ENCODE measurements at places on chromosomes 1 and 21.

GRCh38 chr1:240169188-240169587 lies 77.5 kb downstream of the FMN2 start:
- DNase-seq = no peak

- DNase-seq = no peak
Measured at GRCh38 chr1:232788235-232788872, 16.9 kb upstream of the MAP10 start.

DNA sequence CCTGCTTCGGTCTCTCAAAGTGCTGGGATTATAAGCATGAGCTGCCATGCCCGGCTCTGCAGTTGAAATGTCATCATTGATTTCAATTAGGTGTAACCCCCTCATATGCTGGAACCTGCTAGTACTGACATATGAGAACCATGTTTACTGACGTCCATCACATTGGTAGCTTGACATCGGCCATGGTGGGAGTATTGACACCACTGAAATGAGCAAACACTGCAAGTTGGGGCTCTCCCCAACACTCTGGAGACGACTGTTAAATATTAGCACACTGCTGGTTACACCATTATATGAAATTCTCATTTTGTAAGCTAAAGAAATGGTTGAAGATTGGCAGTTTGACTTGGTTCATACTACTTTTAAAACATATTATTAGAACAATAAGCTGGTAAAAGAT lies 63.7 kb downstream of the CNST start:
- no peak for DNase-seq

- DNase-seq = no peak
Measured at GRCh38 chr21:32172106-32172505, 106.7 kb downstream of the MIS18A start.

DNA sequence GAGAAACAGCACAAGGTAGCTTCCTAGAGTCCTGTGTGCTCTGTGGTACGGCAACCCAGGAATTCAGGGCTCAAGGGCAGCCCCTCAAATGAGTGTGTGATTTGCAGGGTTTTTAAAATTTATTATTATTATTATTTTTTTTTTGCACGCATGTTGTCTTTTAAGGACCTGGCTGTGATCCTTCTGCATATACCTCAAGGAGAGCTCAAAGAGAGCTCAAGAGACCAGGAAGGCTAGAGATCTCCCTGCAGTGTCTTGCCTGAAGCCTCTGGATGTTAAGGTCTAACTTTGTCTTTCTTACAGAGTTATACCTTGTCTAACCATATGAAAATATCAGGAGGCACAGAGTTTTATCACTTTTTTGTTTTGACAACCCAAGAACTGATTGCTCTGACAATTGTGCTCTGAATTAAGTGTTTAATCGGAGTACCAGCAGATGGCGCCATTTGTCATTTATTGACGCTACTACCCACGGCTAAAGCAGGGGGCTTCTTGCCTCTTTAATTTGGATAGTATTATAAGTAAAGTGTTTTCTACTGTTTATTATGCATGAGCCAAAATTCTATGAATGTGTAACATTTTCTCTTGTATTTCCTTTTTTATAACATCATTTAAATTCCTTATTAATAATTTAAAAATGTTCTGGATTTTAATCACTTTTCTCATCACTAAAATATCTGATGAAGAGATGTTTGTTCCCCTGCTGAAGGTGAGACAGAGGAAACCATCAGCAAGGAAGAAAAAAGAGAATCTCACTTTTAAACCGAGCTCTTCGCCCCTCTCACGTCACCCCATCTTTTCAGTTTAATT lies 35.8 kb upstream of the LMO4 start:
- no peak for DNase-seq

GRCh38 chr1:162405800-162406199 lies 6.1 kb downstream of the SH2D1B start:
- DNase-seq = no peak

DNA sequence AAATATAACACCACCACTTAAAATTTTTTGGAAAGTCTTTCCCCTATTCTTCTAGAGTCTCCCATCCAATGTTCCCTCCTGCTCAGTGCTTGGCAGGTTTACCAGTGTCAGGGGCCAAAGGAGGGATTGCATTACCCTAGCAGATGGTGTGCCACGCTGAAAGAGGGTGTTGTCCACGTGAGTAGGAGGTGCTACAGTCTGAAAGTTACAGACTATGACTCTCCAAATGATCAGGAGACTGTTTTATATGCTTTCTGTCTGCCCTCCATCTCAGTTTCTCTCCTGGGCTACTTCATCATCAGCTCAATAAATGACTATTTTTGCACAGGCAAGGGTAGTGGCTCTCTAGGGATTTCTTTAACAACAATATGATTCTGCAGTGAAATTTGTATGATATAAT lies 31.3 kb upstream of the ANGPTL7 start:
- DNase-seq = no peak

DNA sequence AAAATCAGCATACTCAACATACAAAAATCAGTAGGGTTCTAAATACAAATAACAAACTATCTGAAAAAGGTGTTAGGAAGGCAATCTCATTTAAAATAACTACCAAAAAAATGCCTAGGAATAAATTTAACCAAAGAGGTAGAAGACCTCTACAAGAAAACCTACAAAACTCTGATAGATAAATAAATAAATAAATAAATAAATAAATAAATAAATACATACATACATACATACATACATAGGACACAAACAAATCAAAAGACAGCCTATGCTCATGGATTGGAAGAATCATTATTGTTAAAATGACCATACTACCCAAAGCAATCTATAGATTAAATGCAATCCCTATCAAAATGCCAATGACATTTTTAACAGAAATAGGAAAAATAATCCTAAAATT lies 194.7 kb downstream of the BARHL2 start:
- no peak for DNase-seq

- DNase-seq = no peak
Measured at GRCh38 chr1:161079436-161080110, 9.8 kb downstream of the NECTIN4 start.

DNA sequence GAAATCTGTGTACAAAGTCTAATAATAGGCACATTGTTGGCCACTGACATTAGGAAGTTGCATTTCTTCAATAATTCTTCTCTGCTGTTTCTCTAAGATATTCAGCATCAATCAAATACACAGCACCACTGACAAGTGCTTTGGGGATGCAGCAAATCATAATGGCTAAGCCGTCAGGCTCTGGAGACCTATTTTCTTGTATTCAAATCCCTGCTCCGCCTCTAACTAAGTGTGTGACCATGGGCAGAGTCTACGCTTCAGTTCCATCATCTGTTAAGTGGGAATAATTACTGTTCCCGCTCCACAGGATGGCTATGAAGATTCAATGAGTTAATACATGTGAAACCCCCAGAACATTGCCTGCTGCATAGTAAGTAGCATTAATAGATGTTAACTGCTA lies 176.9 kb downstream of the ADGRL4 start:
- DNase-seq = no peak

- DNase-seq = no peak
Measured at GRCh38 chr1:3231245-3231644, 162.2 kb downstream of the PRDM16 start.

GRCh38 chr1:196355206-196355786 lies 252.9 kb downstream of the KCNT2 start:
- DNase-seq = no peak

DNA sequence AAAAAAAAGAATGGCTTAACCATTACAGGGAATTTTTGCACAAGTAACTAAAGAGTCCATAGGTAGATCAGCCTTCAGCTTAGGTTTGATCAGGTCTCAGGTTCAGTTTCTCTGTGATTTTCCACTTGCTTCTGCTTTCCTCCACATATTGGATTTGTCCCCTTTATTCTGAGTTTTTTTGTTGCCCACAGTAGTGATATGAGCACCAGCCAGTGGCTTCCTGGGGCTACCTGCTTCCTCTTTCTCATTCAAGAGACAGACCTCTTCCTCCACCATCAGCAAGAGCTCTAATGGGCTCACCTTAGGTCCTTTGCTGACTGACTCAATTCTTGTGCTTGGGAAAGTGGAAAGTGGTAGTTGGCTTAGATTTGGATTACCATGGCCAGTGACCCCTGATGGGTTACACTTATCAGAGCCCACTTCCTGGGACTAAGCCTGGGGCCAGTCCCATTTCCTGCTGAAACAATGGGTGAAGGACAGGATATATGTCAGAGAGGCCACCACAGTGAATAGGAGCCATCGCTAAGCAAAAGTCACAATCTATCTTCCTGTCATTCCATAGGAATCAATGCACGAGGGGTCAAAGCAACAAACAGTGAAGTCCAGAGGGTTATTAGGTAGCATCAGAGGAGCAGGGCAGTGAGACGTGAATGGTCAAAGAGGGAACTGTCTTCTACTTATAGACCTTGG lies 12.8 kb upstream of the PLA2G2E start:
- DNase-seq = no peak

- peak; percentile 22 for DNase-seq
Measured at GRCh38 chr1:164559342-164560051, 513 bp downstream of the PBX1 start.

DNA sequence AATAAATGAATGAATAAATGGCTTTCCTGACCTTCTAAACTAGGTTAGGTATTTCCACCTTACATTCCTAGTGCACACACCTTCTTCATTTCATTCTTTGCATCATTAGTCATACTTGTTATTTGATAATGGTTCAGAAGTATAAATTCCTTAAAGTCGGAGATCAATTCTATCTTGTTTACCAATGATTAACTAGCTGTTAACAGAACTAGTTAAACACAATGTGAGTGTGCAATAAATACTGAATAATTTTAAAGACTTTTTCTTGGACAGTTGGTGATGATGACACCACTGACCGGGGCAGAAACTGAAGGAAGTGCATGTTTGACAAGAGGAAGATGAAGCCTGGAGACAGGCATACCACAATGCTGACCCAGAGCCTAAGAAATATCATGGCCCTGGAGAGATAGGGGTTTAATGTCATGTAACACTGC lies 207.1 kb upstream of the DEPDC1 start:
- no peak for DNase-seq

GRCh38 chr1:221776495-221777301 lies 34.8 kb upstream of the DUSP10 start:
- DNase-seq = no peak

DNA sequence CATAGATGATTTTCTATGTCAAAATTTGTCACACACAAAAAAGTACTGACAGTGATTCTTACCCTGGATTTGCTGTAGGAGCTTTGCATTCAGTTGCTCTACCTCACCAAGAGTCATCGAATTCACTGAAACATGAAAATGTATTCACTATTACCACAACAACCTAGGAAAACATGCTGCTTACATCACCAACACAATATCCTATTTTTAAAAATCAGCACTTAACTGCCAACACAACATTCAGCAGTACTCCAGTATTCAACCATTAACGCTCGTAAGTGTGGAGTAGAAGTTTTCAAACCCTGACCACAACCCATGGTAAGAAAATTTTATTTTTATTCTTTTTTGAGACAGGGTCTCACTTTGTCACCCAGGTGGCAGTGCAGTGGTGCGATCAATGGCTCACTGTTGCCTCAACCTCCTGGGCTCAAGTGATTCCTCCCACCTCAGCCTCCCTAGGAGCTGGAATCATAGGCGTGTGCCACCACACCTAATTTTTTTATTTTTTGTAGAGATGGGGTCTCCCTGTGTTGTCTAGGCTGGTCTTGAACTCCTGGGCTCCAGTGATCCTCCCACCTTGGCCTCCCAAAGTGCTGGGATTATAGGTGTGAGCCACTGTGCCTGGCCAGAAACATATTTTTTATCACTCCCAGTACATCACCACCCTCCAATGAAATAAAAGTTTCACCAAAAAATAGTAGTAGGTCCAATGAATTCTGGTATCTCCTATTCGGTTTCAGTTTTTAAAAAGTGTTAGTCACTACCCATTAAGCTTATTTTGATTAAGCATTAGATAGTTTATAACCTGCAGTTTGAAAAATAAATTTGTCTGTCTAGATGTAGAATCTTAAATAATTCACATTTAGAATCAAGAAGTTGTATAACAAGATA lies 23.8 kb downstream of the C21orf91 start:
- DNase-seq = no peak

DNA sequence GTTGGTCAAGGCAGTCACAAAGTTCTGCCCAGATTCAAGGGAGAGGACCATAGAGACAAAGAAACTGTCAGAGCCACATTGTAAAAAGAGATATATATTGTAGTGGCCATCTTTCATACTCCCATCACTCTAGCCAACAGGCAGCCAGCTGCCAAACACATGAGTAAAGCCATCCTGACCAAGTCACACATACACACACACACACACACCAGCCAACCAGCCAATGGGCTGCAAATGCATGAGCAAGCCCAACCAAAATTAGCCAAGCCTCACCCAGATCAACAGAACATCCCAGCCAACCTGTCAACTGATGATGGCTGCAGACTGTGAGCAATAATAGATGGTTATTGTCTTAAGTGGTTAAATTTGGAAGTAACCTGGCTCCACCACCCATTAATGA lies 120.7 kb downstream of the SEC16B start:
- no peak for DNase-seq

GRCh38 chr1:8378178-8378577 lies 60.3 kb downstream of the SLC45A1 start:
- no peak for DNase-seq

DNA sequence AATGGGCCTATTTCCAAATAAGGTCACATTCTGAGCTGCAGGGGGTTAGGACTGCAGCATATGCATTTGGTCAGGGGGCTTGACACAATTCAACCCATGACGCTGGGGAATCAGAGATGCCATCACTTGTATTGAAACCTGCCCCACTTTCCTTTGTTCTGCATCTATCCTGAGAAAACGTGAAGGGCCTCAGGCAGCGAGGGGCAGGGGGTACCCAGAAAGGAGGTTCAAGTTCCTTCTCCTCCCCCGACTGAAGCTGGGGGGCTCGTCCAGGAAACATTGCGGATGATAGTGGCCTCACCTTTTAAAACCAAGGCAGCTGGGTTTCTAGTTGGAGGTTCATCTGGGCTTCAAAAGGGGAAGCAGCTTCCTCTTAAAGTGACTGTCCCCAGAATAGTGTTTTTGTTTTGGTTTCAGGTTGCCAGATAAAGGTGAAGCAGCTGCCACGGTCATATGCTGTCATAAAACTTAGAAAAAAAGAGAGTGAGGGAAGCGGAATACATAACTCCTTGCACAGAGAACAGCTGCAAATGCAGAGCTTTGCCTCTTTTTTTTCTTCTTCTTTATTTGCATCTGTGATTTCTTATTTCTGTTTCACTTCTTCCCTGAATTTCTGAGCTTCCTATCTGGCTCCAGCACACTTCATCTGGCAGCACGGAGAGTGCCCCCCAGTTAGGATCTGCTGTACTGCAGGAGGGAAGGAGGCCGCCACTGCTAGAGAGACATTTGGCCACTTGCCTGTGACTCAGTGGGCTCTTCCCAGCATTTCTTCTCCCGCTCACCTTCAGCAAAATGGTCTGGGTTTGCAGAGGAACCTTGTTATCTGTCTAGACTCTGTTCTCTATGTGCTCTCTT lies 142.0 kb downstream of the AJAP1 start:
- no peak for DNase-seq

- DNase-seq = no peak
Measured at GRCh38 chr1:7574121-7575040, 196.7 kb upstream of the VAMP3 start.

GRCh38 chr1:43438006-43438405 lies 15.7 kb downstream of the HYI start:
- no peak for DNase-seq

GRCh38 chr1:201788296-201788695 lies 40.7 kb upstream of the IPO9 start:
- DNase-seq = no peak

Measured in lower leg skin (tissue), 4 donors.